ENCODE measurements at places on chromosomes 12 and 14.
A peak's percentile ranks its signal among the peaks of the same experiment; 100 is the strongest.

- no peak overlapping the region for H3K4me3 ChIP-seq
- no peak for DNase-seq
- no peaks in the 10 kb centered on the region for H3K36me3 ChIP-seq
- H3K27me3 ChIP-seq, result no peaks in the 10 kb centered on the region
- H3K27ac ChIP-seq, result peak overlapping the region; percentile 72
- H3K4me1 ChIP-seq, result peaks cover 75% of the 10 kb centered on the region
Observed at GRCh38 chr12:110536834-110537604, 34.9 kb downstream of the RAD9B start.

DNA sequence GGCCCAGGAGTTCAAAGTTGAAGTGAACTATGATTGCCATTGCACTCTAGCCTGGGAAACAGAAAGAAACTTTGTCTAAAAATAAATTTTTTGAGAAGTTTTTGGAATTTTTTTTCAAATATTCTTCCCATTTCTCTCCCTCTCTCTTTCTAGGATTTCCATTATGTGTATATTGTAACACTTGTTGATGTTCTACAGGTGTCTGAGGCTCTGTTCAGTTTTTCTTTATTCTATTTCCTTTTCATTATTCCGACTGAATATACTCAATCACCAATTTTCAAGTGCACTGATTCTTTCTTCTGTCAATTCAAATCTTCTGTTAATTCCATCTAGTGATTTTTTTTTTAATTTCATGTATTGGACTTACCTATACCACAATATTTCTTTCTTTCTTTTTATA is 48.3 kb upstream of the SLC6A15 start:
- no peak for DNase-seq
- H3K36me3 ChIP-seq, result no peaks in the 10 kb centered on the region
- H3K4me3 ChIP-seq, result no peak overlapping the region
- H3K27ac ChIP-seq, result no peak overlapping the region
- no peaks in the 10 kb centered on the region for H3K4me1 ChIP-seq

DNA sequence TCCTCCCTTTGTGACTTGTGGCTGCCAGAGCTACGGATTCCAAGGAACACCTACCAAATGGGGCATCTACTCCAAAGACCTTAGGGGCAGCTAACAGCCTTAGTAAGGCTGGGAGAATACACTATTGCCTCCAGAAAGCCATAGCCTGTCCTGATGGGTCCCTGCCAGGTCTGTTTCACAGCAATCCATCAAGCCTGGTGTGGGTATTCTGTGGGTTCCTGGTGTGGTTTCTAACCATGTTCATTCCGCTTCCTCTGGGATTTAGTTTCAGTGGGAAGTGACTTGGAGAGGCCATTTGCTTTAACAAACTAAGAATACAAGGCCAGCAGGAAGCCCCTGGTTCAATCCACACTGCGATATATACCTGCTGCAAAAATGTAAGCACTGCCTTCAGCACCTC is 220.5 kb downstream of the FOXN3 start:
- H3K4me3 ChIP-seq, result no peak overlapping the region
- no peak for DNase-seq
- no peaks in the 10 kb centered on the region for H3K27me3 ChIP-seq
- no peak overlapping the region for H3K27ac ChIP-seq

DNA sequence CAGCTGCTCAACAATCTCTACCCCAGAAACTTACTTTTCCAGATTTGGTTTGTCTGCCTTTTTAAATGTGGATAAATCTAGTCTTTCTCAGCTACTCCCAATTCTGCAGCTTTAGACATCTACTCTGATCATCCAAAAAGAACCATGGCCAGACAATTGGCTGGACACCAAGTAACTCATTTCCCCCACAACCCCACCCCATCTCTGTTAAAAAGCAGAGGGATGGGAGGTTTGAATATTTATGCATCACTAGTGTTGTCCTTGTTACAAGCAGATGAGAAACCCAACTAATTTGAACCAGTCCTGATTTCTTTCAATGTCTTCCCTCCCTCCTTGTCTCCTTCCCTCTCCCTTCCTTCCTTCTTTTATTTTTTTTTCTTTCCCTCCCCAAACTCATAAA is 391.9 kb downstream of the GALC start:
- H3K27me3 ChIP-seq, result no peaks in the 10 kb centered on the region
- no peak overlapping the region for H3K4me3 ChIP-seq
- no peaks in the 10 kb centered on the region for H3K36me3 ChIP-seq
- no peak overlapping the region for H3K27ac ChIP-seq
- no peaks in the 10 kb centered on the region for H3K4me1 ChIP-seq
- no peak for DNase-seq

DNA sequence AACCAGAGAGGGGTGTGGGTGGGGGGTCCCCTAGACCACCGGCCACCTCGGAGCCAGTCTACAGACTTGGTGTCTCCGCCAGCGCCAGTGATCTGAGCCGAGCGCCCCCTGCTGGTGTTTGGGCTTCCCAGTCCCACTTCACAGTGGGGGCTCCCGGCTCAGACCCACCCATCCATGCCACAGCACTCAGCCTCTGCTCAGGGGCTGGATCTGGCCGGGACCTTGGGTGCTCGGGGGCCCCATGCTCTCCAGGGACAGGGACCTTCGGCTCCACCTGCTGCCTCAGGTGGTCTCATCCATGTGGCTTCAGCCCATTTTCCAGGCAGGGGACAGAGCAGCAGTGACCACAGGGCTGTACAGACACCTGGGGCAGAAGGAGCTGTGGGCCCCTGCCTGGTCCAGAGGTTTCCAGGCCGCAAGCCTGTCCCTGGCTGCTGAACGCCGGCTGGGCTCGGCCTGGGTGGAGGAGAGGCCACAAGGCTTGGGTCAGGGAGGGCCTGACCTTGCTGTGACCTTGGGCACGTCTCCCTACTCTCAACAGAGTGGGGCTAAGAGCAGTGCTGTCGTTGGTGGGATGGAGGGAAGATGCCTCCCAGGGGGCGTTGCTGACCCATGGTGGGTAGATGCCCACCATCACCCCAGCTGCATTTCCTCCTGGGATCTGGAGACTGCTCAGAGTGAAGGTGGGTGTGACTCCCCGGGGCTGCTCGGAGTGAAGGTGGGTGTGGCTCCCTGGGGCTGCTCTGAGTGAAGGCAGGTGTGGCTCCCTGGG is 86.3 kb downstream of the KIF26A start:
- DNase-seq, result peak; percentile 60
- H3K4me3 ChIP-seq, result no peak overlapping the region
- peaks cover 3% of the 10 kb centered on the region for H3K4me1 ChIP-seq
- H3K27ac ChIP-seq, result peak overlapping the region; percentile 74
- no peaks in the 10 kb centered on the region for H3K27me3 ChIP-seq
